Endodermal cell (in vitro differentiated cells): ENCODE measurements at places on chromosomes 5 and 9. TPM values are rescaled to one million over a fixed set of nuclear protein-coding genes. Genes with fewer than 3 reads are reported as not detected.
A peak's percentile ranks its signal among the peaks of the same experiment; 100 is the strongest.

IL13 gene
- not detected in 3 replicates for total RNA-seq

ZNF367 gene
- 7.0 and 7.7 TPM in 2 replicates for total RNA-seq

SH3GLB2 gene
- 76.8 and 86.9 TPM in 2 replicates for total RNA-seq

EPB41L4A gene
- 7.7 to 10.0 TPM (median 8.6 TPM) in 3 replicates for total RNA-seq

BHMT2 gene
- total RNA-seq, result not detected in 3 replicates

TAF9 gene
- total RNA-seq, result 63.9 to 69.5 TPM (median 68.9 TPM) in 3 replicates

- DNase-seq, result no peak
Measured at GRCh38 chr5:54194318-54194717, 116.1 kb downstream of the ARL15 start.

DNA sequence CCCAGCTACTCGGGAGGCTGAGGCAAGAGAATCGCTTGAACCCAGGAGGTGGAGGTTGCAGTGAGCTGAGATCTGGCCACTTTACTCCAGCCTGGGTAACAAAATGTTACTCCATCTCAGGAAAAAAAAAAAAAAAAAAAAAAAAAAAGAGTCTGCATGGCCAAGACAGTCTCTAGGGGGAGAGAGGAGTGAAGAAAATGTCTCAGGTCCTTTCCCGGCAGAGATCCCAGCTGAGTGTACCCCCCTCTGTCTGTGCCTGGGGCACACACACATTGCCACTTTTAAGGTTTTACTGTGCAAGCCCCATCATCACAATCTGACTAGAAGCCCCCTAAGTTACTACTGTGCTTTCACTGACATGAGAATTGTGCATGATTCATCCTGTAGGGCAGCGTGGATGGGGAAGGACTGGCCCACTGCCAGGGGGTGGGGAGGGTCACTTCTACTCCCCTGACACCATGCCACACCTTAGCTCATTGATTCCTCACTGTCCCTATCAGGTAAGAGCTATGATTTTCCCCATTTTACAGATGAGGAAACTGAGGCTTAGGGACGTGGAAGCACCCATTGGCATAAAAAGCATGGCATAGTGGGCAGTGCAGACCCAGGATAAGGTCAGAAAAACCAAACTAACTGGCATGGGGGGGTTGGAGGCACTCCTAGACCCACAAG is 102.3 kb upstream of the LARP1 start:
- DNase-seq, result no peak

DNA sequence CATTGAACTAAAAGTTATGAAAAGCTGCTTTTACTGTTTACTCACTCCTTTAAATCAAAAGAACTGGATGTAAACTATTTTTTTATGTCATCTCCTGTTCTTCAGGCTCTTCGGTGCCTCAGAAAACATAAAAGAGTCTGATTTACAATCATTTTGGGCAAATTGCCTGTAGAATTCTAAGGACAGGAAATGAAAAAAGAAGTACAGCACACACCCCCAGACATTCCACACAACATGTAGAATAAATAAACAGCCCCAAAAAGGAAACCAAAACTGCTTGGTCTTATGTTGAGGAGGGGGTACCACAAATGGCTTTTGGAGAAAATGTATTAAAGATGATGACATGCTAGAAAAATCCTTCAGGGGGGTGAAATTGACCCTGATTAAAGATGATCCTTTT is 57.2 kb downstream of the ITGA1 start:
- DNase-seq, result no peak

DNA sequence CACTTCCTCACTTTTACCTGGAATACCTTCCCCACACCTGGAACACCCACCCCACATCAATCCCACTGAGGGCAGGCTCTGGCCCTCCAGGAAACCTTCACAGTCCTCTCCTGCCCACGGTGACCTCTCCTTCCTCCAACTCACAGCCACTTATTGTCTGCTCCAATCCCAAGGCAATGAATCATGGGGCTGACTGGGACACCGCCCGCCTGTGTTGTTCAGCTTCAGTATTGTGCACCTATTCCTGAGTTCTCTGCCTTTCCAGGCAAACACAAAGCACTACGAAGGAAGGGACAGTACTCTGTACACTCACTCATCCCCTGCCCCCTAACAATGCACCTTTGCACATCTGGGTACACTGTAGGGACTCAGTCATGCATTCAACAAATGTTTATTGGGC is 7.3 kb downstream of the PCDH1 start:
- DNase-seq, result peak; percentile 17

DNA sequence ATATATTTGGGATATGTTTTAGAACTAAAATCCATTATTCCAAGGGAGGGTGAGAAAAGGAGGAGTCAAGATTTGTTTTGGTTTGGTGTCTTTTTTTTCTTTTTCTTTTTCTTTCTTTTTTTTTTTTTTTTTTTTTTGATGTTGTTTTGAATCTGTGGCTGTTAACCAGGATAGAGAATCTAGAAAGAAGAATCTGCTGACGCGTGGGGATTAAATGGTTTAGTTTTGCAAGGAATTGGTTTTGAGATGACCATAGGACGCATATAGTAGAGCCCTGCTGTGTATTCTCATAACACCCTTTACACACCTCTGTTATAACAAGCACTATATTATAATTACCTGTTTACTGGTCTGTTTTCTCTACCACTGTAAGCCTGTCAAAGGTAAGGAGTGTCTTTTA is 9.4 kb downstream of the RABGAP1 start:
- no peak for DNase-seq

DNA sequence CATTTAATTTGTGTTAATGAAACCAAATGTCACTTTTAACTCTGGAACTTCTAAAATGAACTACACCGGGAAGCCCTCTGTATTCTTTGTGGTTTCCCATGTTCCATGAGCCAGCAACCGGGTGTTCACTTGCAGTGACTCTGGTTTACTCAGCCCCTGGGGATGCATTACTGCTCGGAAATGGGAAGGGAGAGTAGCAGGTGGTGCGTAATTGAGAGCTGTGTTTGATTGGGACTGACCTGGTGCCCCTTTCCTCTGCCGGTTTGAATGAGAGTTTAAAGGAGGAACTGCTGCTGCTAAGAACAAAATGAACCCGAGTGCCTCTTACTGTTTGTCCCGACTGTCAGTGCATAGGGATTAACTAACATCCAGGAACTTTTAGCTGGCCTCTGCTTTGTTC is 100.1 kb upstream of the DHFR start:
- DNase-seq, result no peak

DNA sequence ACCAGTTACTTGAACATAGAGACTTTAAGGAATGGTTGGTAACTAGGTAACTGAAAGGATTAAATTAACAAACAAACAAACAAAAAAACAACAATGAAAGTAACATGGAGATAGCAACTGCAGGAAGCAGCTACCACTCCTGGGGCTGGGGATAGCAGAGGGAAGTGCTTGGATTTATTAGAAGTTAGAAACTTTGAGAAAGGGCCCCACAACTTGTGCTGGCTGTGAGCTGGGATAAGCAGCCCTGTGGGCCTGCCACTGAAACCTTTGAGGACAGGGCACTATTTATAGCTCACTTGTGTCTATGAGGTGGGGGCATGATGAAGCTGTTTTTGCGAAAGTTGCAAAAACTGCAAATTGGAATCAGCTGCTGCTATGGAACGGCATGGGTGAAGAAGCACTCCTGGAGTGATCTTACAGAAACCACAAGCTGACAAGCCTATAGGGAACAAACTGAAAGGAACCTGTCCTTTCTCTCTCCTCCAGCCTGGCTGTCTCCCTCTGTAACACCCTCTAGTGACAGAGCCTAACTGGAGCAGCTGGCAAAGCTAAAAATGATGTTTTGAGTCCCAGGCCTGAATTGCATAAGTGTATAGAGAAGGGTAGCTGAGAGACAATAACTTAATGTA is 91.4 kb upstream of the RANBP6 start:
- DNase-seq, result peak; percentile 73

DNA sequence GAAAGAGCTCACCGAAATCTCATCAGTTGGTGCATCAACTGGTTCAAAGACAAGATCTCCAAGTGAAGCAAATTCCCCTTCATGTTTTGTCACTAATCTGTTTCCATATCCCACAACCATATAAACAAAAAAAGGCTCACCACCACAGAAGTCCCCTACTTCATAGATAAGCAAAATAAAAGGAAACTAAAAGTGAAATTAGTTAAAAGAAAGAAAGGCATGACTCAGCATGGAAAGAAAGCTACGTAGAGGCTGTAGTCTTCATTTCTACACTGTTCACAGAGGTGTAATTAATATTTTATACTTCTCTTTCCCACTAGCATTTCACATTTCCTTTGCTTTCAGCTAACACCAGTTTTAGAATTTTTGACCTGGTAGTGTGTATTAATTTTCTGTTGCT is 208.0 kb downstream of the CYLC2 start:
- DNase-seq, result no peak
